D341Med (cell line): ENCODE measurements at places on chromosomes 5 and 9.

DNA sequence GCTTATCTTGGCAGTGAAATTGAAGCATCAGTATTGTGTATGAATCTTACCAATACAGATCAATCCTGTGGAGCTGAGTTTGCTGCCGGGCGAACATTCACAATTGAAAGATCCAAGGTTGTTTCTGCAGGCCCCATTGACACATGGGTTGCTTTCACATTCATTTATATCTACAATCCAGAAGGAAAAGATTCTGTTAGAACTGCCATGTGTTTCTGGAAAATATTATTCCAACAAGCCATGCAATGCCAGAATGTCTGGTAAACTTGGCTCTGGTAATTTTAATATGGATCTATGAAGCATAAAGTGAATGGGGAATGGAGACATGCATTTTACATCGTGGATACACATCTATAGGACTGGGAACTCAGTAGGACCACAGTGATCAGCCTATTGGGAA is 180.8 kb downstream of the FBN2 start:
- DNase-seq: no peak

GRCh38 chr5:15256485-15256884 is 243.5 kb upstream of the FBXL7 start:
- no peak for DNase-seq

DNA sequence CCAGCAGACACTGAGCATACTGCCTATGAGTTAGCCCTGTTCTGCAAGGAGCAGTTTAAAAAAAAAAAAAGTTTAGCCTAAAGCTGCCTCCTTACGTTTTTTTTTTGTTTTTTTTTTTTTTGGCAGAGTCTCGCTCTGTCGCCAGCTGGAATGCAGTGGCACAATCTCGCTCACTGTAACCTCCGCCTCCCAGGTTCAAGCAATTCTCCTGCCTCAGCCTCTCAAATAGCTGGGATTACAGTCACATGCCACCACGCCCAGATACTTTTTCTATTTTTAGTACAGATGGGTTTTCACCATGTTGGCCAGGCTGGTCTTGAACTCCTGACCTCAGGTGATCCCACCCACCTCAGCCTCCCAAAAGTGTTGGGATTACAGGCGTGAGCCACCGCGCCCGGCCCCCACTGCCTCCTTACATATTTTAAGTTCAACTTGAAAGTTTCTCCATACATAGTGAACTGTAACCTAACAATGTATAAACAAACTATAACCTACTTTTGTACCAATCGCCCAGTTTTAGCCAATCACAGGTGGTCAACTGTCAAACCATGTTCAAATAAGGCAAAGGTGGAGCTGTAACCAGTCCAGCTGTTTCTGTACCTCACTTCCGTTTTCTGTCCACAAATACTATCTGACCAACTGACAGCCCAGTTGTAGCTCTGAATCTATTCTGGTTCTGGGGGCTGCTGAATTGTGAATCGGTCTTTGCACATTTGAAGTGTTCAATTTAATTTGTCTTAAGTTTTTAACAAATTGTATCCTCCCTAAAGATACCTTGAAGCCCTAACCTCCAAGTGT is 17.1 kb downstream of the GKAP1 start:
- no peak for DNase-seq

GRCh38 chr5:112338681-112339337 is 80.3 kb downstream of the EPB41L4A start:
- no peak for DNase-seq

DNA sequence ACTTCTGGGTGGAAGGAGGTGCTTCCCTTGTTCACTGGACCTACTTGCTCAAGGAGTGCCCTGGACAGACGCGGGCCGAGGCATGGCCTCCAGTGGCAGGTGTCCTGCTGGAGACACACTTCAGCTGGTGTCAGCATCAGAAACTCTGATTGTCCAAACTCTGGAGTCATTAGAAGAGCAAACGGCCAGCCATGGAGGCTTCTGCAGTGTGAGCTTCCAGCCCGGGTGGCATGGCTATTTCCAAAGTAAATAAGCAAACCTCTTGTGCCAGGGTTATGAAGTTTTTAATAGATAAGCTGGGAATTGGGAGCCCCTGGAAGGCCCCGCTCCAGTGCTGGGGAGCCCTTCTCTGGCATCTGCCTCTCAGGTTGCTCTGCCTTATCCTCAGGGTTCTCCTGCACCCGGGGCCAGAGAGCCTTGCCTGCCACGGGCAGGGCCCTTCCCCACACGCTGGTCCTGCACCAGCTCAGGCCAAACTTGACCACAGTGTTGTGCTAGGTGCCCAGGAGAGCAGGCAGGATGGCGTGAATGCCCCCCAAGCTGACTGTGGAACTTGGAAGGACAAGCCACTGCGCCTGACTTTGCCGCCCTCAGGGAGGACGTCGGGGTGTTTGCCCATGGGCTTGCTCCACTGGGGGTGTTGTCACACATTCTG is 285.6 kb downstream of the GADD45G start:
- DNase-seq: no peak

GRCh38 chr5:122882831-122883230 is 37.4 kb downstream of the SNX24 start:
- no peak for DNase-seq

DNA sequence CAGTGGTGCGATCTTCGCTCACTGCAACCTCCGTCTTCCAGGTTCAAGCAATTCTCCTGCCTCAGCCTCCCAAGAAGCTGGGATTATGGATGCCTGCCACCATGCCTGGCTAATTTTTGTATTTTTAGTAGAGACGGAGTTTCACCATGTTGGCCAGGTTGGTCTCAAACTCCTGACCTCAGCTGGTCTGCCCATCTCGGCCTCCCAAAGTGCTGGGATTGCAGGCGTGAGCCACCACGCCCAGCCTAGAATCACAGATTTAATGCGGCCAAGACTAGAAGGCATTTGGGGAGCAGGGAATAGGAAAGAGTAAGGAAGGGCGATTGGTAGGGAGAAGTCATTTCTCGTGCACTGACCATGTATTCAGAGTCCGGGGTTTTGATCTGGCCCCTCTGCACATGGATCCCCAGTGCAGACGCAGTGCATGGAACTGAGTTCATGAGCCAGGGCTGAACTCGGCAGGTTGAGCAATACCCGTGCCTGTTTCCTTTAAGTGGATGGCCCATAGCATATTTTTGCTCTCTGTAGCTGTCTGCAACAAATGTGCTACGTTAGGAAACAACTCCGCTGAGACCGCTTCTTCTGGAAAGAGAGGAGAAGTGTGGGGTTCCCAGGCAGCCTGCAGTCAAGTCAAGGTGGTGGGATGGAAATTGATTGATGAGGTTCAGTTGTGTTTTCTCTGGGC is 3.4 kb upstream of the HMCN2 start:
- no peak for DNase-seq

DNA sequence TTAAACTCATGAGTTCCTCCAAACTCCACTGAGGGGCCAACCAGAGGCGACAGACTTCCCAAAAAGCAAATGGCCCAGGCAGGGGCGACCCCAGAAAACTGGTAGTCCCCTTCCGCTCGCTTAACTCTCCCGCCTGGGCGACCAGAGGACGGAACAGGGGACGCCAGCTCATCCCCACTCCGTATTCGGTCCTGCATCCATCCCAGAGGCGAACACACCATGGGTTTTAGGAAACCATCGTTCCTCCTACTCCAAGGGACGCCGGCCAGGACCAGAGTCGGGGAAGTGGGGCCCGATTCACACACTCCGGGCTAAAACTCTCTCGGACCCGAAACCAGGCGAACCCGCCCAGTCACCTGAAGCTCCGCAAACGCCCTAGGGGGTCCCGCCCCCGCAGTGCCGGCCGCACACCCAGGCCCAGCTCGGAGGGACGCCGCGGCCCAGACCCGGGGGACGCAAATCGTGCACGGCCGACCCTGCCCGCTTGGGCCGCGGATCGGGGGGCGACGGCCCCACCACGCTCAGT is 478 bp downstream of the TEX10 start:
- peak; percentile 63 for DNase-seq

DNA sequence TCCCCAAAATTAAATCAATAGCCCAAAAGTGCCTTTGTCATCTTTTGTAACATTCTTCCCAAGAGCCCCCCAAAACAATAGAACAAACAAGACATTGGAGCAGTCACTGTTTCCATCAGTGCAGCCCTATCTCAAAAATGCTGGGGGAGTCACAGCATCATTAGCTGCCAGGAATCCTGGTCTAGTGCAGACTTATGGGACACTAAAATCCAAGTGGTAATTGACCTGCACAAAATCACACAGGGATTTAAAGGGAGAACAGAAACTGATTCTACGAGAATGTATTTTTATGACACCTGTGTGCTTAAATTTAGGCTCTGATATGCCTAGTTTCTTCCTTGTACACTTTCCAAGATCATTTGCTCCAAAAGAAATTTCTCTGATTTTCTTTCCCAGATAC is 172.9 kb downstream of the GLIS3 start:
- DNase-seq: no peak

GRCh38 chr5:58507715-58508114 is 16.5 kb downstream of the GAPT start:
- no peak for DNase-seq

- DNase-seq: no peak
Measured at GRCh38 chr5:114237766-114238165, 124.1 kb upstream of the KCNN2 start.

DNA sequence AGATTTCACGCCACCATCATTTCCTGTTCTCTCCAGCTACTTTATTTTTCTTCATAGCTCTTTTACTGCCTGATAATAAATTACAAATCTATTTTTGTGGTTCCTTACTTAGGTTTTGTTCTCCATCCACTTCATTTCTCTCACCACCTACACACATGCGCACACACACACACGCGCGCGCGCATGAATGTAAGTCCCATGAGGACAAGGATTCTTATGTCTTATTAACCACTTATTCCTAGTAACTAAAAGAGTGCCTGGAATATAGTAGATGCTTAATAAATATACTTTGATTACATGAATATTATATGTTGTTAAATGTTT is 116.5 kb downstream of the TRPM6 start:
- DNase-seq: no peak

- DNase-seq: peak; percentile 80
Measured at GRCh38 chr9:136143215-136144001, 24.7 kb upstream of the TMEM250 start.

GRCh38 chr5:149114403-149115312 is 26.6 kb upstream of the ABLIM3 start:
- DNase-seq: peak; percentile 65

- no peak for DNase-seq
Measured at GRCh38 chr5:64637144-64637543, 53.2 kb upstream of the SHISAL2B start.

DNA sequence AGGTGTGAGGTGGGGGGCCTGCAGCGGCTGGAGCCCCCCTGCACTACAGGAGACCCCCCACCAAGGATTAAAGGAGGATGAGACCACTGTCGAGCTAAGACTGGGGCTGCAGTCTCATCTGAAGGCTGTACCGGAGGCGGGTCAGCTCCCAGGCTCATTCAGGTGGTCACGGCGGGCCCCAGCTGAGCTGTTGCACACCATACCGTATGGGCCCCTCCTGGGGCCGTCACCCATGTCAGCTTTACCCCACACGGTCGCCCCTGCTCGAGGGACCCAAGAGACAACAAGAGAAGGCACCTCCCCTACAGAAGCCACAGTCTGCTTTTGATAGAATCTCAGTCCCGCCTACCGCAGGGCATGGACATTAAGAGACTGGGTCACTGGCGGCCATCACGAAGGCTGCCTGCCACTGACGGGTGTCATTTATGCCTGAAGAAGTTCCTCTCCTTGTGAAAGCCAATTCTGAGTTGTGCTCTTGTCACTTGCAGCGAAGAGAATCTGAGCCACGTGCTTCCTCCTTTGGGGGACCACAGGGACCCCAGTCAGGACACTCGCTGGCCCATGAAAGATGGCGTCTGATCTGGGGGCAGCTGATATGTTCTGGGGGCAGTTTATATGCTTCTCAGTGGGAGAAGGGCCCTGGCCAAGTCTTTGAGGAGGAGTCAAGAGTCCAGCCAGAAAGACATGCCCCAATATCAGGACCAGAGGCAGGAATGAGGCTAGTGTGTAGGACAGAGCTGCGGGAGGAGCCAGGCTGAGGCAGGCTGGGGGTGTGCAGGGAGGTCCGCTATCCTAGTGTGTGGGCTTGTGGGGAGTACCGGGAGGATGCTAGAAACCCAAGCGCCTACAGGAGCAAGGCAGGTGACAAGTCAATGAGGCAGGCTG is 102.4 kb downstream of the ZNF354C start:
- no peak for DNase-seq

- no peak for DNase-seq
Measured at GRCh38 chr5:95445995-95446394, 54.8 kb downstream of the FAM81B start.

- DNase-seq: no peak
Measured at GRCh38 chr5:129670957-129671500, 76.9 kb upstream of the MINAR2 start.

GRCh38 chr9:13971966-13972655 is 341.8 kb downstream of the NFIB start:
- DNase-seq: no peak

DNA sequence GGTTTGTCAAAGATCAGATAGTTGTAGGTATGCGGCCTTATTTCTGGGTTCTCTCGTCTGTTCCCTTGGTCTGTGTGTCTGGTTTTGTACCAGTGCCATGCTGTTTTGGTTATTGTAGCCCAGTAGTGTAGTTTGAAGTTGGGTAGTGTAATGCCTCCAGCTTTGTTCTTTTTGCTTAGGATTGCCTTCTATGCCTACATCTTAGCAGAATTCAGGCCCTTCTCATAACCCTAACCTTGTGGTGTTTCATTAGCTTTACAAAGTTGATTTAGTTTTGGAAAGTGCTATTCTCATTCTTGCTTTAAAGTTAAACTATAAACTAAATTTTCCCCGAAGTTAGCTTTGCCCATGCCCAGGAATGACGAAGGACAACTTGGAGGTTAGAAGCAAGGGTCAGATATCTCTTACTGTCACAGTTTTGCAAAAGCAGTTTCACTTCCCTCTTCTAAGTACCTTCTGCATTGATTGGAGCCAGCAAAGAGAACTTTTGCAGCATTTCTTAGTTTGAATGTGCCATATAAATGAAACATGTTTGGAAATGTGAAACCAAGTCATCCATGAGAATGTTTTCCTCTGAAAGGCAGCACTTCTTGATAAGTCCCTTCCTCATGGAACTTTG is 274.3 kb upstream of the DMRT1 start:
- DNase-seq: no peak
